ENCODE measurements at places on chromosomes 1 and 21. TPM values are rescaled to one million over a fixed set of nuclear protein-coding genes. Genes with fewer than 3 reads are reported as not detected.

Gene HMCN1
- 45.4 TPM for total RNA-seq

Gene OR2T10
- total RNA-seq: not detected

Gene SPATA21
- total RNA-seq: not detected

Gene S100A7
- total RNA-seq: not detected

Gene SAMSN1
- total RNA-seq: 18.2 TPM

Gene CRB1
- total RNA-seq: 0.46 TPM

Gene KRTAP10-1
- not detected for total RNA-seq

Gene TBX15
- 0.64 TPM for total RNA-seq

Gene GIPC2
- 4.1 TPM for total RNA-seq

Gene LRRC52
- 0.87 TPM for total RNA-seq

Gene VSIG8
- total RNA-seq: not detected

Gene SELE
- 1.5 TPM for total RNA-seq

Gene SPRR4
- total RNA-seq: not detected

Gene ETV3
- 39.2 TPM for total RNA-seq

Gene LCE1E
- not detected for total RNA-seq

Gene YIPF1
- total RNA-seq: 24.1 TPM

Gene SNX7
- 14.8 TPM for total RNA-seq

Gene TP73
- total RNA-seq: 0.29 TPM

Gene RIIAD1
- total RNA-seq: not detected

Gene IL19
- not detected for total RNA-seq

Gene IGSF5
- total RNA-seq: not detected

GRCh38 chr1:23368562-23369334 lies 888 bp downstream of the ZNF436 start:
- DNase-seq: peak; percentile 95

DNA sequence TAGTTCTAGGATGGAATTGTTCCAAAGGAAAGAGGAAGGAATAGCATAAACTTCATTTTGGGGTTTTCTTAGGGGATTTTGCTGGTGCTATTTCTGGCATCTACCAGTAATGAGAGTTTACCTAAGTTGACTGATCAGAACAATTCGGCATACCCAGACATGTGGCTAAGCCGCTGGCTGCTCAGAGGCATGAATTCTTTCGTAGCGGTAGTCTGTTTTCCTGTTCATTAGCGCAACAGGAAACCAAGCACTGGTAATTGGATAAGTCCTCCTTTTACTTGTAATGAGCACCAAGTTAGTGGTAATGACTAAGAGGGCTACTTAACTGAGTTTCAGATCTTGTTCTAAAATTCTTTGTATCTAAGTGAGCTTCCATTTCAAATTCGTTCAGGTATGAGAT lies 38.6 kb downstream of the C21orf91 start:
- no peak for DNase-seq

DNA sequence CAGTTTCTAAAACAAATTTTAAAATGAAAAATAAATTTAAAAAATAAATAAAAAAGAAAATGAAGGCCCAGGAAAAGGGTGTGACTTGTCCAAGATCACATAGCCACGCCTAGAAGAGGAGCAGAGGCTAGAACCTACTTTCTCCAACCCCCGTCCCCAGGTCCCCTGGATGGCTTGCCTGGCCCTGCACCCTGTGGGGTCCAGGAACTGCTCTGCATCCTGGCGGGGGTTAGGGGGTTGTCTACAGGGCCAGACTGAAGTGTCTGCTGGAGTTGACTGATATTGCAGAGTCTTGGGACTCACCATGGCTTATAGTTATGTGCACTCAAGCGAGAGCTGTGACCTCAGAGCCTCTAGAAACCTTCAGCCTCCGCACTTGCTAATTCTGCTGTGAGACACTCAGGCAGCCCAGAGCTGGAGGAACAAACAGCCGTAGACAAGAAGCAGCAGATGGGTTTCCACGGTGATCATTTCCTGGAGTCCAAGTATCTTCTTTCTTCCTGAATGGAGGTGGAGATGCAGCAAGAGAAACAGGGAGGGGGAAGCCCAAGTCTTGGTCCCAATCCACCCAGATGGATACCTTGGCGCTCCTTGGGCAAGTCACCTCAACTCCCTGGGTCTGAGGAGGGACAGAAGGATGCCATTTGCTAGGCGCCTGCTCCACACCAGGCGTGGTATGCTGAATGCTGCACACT lies 5.2 kb upstream of the EXTL1 start:
- DNase-seq: no peak

GRCh38 chr1:227058321-227058751 lies 118.2 kb downstream of the COQ8A start:
- no peak for DNase-seq

GRCh38 chr1:220757441-220757840 lies 9.3 kb downstream of the MTARC2 start:
- DNase-seq: no peak

- no peak for DNase-seq
Observed at GRCh38 chr1:110879758-110880606, 7.0 kb downstream of the CD53 start.

GRCh38 chr1:58500043-58500442 lies 46.5 kb downstream of the OMA1 start:
- DNase-seq: no peak

DNA sequence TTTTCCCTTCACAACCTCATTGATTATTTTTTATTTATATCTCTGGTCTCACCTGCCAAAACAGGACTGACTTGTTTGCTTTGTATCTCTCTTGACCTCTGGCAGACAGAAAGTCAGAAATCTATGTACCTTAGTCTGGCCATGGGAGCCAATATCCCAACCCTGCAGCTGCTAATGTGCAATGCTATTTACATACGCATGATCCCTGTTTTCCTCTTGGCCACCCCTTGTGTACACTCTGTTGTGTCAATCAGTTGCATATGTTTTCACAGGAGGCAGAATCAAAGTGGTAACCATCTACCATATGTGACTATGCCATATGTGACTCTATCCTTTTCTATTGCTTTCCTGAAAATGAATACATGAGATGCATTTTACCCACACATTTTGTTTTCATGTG lies 688.8 kb downstream of the PLA2G4A start:
- DNase-seq: no peak

GRCh38 chr21:38494251-38494642 lies 4.0 kb downstream of the ERG start:
- DNase-seq: no peak

- no peak for DNase-seq
Observed at GRCh38 chr1:99532276-99532580, 113.7 kb upstream of the PALMD start.

DNA sequence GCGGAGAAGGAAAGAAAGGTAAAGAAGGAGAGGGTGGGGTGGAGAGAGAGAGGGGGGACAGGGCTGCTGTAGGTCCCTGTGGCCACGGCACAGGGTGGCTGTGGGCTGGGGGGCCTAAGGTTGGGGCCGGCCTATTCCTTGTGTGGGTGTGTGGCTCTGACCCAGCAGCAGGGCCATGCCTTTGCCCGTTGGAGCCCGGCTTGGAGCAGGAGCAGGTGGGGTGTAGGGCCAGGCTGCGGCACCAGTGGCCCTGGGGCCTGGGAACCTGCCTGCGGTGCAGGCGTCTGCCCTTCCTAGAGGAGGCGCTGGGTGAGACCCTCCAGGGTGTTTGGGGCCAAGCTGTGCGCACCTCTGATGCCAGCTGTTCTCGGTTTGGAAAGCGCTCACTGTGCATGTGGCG lies 19.7 kb upstream of the SUMO3 start:
- no peak for DNase-seq

- no peak for DNase-seq
Observed at GRCh38 chr1:61332196-61332753, 249.9 kb downstream of the NFIA start.

GRCh38 chr1:152735648-152736047 lies 22.2 kb upstream of the KPRP start:
- DNase-seq: no peak

DNA sequence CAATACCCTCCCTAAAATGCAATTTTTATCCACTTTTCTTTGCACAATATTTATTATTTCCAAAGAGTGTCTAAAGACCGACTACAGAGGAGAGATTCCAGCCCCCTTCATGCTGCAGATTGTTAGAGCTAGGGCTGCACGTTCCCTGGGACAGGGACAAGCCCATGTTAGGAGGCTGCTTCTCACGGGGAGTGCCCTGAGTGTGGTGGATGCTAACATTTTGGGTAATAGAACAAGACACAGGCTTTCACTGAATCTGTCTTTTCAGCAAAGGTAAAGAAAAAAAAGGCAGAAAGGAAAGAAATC lies 125.4 kb downstream of the RIPK4 start:
- DNase-seq: peak; percentile 1

GRCh38 chr1:27356619-27357280 lies 10.0 kb downstream of the MAP3K6 start:
- no peak for DNase-seq

GRCh38 chr1:43522776-43523480 lies 7.8 kb upstream of the PTPRF start:
- DNase-seq: peak; percentile 61

- DNase-seq: peak; percentile 41
Observed at GRCh38 chr1:51301152-51301843, 29.1 kb downstream of the TTC39A start.

GRCh38 chr1:155168456-155169210 lies 4.5 kb downstream of the KRTCAP2 start:
- DNase-seq: no peak

DNA sequence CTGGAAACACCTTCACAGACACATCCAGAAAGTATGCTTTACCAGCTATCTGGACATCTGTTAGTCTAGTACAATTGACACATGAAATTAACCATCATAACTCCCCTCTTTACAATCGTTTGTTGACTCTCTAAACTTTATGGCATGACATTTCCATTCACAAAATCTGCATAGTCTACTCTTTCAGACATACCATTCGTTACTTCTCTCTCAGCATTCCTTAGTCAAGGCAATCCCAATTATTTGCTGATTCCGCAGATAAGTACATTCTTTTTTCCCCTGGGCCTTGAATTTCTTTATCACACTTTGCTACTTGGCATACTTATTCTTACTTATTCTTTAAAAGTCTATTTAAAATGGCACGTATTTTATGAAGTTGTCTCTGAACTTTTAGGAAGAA lies 15.1 kb upstream of the CRB1 start:
- DNase-seq: no peak

- DNase-seq: peak; percentile 91
Observed at GRCh38 chr1:175192630-175193526, at the start of gene KIAA0040. Gene KIAA0040 (minus strand): TSS chr1:175192776. CDS start chr1:175161013, 31,763 bp downstream.

DNA sequence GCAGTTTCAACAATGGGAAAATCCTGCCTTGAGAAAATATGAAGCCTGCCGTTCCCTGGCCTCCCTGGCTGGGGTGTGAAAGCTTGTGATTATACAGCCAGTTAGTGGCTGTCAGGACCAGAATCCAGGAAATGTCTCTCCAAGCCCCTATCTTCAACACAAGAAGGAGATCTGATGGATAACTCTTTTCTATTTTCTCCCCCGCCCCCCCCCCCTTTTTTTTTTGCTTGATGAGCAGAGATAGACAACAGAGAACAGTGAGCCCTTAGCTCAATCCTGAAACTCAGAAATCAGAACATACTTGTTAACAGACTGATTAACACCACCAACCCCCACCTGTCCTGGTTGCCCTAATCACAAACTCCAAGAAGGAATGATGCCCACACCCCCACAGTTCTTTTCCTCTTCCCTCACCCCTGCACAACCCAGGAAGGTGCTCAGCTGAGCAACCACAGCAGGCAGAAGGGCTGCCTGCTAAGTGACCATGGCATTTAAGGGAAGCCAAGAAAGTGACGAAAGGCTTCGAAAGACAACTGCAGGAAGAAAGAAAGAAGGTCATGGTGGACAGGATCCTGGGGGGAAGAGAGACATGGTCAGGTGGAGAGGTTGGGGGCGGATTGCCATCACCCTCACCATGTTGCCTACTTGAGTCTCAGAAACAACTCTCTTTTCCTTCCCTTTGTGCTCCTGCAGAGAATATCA lies 12.3 kb upstream of the DENND2D start:
- no peak for DNase-seq

DNA sequence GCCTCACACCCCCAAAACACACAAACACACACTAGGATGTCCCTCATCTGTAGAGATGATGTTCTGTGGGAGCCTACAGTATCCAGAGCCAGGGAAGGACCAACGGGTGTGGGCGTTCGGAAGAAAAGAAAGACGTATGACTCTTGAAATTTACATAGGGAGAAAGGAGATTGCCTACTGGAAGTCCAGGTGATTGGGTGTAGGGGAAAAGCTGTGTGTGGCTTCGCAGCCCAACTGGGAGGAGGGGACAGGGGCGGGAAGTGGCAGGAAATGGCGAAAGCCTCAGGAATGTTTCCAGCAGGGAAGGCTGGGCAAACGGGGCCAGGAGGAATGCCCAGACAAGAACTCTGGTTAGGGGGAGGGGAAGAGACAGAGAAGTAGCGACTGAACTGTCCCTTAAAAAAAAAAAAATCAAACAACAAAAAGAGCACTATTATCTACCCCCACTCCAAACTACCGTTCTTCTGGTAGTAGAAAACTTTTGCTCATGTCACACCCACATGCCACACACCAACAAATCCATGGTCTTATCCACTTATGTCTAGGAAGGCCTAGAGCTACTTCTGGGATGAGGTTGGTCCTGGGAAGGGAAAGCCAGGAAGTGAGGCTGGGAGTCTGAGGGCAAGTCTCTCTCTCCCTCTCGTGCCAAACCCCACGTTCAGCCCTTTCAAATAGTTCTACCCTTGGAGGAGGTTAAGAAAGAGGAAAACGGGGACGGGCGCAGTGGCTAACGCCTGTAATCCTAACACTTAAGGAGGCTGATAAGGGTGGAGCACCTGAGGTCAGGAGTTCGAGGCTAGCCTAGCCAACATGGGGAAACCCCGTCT lies 1.8 kb upstream of the CKS1B start:
- peak; percentile 89 for DNase-seq

DNA sequence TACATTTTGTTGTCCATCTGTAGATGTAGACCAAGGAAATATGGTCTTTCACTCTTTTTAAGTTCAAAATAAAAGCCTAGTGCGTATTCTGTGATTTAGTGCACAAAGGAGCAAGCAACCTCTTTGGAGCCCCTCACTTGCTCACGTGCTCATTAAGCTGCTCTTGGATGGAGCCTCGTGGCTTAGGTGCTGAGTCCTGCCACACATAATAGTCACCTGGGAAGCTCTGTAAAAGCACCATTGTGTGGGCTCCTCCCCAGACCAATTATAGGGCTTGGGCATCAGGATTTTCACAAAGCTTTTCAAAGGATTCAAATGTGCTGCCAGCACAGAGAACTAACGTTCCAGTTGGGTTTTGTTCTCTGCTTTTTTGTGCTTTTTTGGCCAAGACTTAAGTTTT lies 85.0 kb downstream of the PCP4 start:
- no peak for DNase-seq

- DNase-seq: no peak
Observed at GRCh38 chr1:150022357-150022756, 11.8 kb upstream of the OTUD7B start.

DNA sequence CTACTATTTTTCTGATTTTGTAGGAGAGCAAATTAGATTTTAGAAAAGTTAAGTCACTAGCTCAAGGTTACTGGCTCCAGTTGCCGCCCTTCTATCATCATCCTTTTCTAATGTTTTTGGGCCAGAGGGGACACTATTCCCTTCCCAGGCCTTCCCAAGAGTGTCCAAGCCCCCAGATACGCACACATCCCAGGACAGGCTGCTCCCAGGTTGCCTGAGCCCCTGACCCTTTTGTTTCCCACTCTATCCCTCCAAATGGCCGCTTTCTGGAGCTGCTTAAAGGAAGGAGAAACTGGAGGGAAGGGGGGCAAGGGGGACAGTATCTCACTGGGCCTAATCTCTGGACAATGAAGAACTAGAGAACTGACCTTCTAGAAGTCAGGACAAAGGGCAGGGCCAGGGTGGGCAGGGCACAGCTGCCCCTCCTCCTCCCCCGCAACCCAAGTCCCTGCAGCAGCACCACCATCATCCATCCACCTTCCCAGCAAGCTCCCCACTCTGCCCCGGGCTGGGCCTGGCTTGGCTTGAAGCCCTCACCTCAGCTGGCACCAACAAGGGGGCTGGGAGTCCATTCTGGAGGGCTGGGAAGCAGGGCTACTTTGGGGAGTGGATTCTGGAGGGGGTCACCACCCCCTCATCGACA lies 1.1 kb upstream of the MAP7D1 start:
- no peak for DNase-seq

All from upper lobe of right lung (tissue), 1 donor.